ENCODE measurements at places on chromosomes 1 and 21.

GRCh38 chr1:66439031-66439740 is 94.8 kb upstream of the SGIP1 start:
- DNase-seq = no peak

DNA sequence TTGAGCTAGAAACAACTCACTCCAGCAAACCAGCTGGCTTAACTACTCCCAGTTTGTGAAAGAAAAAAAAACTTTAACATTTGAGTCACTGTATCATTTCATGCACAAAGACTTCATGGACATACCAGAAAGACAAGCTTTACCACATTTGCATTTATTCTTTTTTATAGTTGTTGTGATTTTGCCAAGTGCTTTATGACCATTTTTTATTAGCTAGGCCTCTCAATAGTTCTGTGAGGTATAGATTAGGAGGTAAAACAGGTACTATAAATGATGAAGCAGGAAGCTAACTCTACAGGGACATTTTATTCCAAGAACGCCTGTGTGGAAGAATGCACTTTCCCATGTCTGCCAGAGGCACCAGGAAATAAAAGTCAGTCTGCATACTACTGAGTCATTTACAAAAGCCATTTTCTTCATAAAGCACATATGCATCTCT is 8.2 kb upstream of the DENND1B start:
- no peak for DNase-seq

- peak; percentile 22 for DNase-seq
These were observed 9.9 kb downstream of the SNRPE start for GRCh38 chr1:203871114-203871880.

- no peak for DNase-seq
These were observed 254.0 kb upstream of the RUNX1 start for GRCh38 chr21:35303085-35303484.

DNA sequence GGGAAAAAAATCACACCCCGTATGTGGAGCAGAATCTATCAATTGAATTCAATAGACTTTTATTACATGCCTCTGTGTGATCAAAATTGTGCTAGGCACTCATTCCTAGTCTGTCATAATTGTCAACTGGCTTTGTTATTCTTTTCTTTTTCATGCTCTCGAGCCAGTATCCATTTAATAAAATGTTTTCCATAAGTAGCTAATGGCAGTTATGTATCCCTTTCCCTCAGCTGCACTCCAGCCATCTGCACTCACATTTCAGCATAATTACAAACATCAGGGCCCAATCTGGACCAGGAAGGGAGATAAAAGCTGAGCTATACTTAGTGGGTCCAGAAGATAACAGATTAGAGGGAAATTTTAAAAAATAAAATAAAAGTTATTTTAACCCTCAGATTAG is 15.9 kb downstream of the RGS5 start:
- no peak for DNase-seq

All from progenitor cell of endocrine pancreas (in vitro differentiated cells).